Posterior cingulate gyrus (tissue), 11 donors: ENCODE measurements at places on chromosomes 5 and 9.

- no peak for DNase-seq
Measured at GRCh38 chr5:126972062-126972895, 58.1 kb downstream of the MARCHF3 start.

DNA sequence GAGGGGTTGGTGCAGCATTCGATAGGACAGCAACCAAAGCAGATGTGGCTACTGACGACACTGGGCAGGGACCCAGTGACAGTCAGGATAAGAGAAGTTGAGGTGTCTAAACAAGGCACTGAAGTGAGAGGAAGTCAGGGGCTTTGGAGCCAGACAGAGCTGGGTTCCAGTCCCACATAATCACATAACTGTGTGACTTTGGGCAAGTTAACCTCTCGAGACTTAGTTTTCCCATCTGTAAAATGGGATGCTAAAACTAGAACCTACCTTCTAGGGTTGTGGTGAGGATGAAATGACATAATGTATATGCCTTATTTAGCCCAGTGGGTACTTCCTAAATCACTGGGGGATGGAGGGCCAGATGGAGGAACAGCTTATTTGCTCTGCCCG, 3.1 kb downstream of the ANGPTL2 start:
- no peak for DNase-seq

GRCh38 chr5:17217493-17218352, at the start of gene BASP1:
Gene BASP1, plus strand, starts transcription at chr5:17217631. Its CDS starts 57,586 bp downstream, at chr5:17275217.
- peak; percentile 51 for DNase-seq

DNA sequence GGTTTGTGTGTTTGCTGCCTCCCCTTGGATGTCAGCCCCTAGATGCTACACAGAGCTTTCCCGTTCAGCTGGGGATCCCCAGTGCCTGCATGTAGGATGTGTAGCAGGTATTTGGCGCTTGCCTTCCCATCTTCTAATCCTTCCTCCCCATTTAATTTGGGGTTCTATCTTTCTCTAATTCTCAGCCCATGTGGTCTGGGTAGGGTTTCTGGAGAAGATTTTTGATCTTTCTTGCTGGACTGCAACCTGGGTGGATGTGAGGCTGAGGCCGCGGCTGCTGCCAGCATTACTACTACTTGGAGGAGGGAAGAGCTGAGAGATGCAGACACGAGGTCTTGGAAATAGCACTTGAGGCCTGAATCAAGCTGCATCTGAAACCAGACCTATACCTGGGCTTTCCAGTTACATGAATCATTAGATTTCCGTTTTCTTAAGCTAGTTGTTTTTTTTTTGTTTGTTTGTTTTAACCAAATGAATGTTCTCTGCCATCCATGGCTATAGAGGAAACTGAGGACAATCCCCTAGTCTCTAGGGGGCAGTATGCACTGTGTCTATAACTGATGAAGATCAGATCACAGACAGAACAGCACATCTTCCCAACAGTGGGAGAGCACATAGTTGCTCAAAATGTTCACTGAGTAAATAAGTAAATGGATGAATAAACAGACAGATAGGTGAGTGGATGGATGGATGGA, 178.6 kb downstream of the FGF18 start:
- no peak for DNase-seq

GRCh38 chr5:61182449-61182848, 20.2 kb upstream of the SMIM15 start:
- DNase-seq = no peak

- DNase-seq = no peak
Measured at GRCh38 chr5:160285316-160285715, 27.0 kb downstream of the CCNJL start.

- DNase-seq = no peak
Measured at GRCh38 chr5:113447498-113448050, 12.8 kb upstream of the TSSK1B start.

GRCh38 chr5:53165431-53166182, 56.0 kb upstream of the MOCS2 start:
- no peak for DNase-seq

- DNase-seq = no peak
Measured at GRCh38 chr5:57042524-57042931, 90.6 kb upstream of the MIER3 start.

GRCh38 chr9:89646189-89646939, 41.6 kb downstream of the GADD45G start:
- no peak for DNase-seq

DNA sequence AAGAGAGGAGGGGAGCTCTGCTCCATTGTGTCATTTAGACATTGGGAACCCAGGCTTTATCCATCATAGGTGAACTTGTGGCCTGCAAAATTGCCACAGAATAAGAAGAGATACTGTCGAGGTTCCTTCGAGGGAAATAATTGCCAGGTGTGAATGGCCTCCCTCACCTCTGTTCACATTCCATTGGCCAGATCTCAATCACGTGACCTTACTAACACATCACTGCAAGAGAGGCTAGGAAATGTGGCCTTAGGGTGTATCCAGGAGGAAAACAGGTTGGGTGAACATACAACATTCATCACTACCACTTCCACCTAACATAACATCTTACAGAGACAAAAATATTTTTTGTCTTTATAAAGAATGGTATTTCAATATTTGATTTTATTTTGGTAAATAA, 182.1 kb downstream of the FBXL7 start:
- no peak for DNase-seq

GRCh38 chr5:98804066-98804465, 30.6 kb downstream of the RGMB start:
- DNase-seq = no peak
